ENCODE measurements at places on chromosomes 5 and 9.

GRCh38 chr5:14552017-14552416 lies 29.6 kb upstream of the OTULINL start:
- no peak for DNase-seq

DNA sequence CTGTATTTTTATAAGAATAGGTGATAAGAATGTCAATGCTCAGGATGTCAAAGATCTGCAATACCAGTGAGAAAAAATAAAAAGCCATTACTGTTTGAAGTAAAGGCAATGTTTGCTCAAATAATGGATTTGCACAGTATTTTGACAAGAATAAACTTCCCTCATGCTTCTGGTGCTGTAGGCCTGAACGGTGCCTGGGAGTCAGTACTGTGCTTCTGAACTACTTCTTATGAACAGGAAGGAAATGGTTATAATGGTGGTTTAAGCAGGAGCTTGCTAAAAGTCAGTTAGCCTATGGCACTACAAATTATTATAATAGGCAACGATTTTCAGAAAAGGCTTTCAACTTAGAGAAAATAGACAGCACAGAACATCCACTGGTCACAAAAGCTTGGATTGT lies 548.3 kb upstream of the CDH18 start:
- no peak for DNase-seq

DNA sequence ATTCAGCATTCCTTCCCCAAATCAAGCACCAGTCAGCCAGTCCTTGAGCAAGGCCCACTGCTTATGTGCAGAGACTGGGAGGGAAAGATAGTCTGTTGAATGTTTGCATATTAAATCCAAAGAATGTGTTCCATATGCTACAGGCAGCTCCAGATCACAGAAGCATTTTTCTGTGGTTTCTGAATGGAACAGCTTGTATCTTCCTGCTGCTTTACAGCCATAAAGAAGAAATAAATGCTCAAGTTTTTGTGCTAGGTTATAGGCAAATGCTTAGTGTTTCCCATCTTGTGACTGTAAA lies 310.3 kb downstream of the TRIM36 start:
- DNase-seq, result no peak

DNA sequence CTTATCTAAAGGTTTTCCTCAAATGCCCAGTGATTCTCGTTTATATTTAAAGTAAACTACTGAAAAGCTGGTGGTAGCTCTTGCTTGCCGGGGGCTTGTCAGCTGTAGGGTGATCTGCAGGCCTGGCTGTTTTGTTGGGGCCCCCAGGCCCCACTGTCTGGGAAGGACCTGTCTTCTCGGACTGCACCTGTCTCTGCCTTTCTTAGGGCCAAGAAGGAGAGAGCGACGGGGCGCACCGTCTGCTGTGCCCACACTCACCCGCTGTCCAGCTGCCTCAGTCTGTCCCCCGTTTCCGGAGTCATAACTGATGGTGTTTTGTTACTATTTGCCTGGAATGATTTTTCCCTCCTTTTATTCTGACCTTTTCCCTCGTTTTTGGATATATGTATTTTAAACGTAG lies 94.1 kb upstream of the CACNA1B start:
- DNase-seq, result no peak

GRCh38 chr9:130526854-130527650 lies 52.3 kb upstream of the FUBP3 start:
- DNase-seq, result no peak

DNA sequence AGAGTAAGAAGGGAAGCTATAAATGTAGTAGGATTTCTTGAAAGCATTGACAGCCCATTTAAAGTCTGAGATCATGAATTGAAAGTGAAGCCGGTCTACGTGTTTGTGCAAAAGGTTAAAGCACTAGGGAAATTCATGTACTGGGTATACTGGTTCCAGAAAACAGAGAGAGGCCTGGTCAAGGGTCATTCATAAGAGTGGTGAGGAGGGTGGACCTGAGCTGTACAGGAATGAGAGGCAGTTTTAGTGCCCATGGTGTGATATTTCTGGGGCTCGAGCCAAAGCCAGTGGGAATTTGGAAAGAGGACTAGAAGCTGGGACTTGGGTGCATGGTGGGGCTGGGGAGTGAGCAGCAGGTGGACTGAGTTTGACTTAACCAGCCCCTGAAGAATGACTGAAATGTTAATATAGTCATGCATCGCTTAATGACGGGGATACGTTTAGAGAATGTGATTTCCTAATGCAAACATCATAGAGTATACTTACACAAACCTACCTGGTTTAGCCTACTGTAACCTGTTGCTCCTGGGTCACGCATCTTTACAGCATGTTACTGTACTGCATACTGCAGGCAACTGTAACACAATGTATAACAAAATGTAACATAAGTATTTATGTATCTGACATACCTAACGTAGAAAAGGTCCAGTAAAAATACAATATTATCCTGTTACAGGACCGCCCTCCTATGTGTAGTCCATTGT lies 173.0 kb downstream of the MAST4 start:
- DNase-seq, result no peak

DNA sequence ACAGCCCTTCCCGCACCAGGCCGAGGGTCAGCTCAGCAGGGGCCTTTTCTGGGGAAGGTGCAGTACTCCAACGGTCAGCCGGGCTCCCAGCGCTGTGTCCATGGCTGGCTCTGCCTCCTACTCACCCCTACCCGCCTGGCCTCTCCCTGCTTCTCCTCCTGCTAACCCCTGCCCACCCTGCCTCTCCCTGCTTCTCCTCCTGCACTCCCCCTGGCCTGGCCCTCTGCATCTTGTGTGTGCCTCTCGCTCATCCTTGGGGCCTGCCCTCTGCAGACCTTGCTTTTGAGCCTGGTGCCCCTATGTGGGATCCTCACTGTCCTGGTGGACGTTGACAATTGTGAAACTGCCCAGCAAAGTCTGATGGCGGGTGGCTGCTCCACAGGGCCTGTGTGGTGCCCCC lies 274.6 kb upstream of the IRX2 start:
- DNase-seq, result no peak

DNA sequence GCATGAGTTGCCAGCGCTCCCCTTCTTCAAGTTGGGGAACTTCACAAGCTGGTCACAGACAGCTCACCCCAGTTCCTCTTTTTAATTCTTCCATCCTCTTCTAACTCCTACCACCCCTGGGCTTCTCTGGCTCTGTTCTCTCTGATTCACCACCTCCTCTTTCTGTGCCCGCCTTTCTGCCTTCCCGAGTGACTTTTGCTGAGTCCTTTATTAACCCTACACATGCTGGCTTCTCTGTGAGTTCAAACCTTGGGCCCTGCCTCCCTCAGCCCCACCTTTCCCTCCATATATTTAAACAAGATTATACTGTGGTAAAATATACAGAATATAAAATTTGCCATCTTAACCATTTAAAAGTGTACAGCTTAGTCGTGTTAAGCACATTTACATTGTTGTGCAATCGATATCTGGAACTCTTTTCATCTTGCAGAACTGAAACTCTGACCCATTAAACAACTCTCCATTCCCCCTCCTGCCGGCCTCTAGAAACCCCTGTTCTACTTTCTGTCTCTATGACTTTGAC lies 32.0 kb downstream of the SLC46A2 start:
- DNase-seq, result no peak

- DNase-seq, result no peak
These were observed 266.4 kb upstream of the DAB2 start for GRCh38 chr5:39691136-39691535.

Data from brain pericyte (primary cell).